ENCODE measurements at places on chromosomes 6 and 20. TPM values are rescaled to one million over a fixed set of nuclear protein-coding genes. Genes with fewer than 3 reads are reported as not detected.

The TP53TG5 gene
- not detected for total RNA-seq

The GPX5 gene
- total RNA-seq: not detected

The SESN1 gene
- 47.9 TPM for total RNA-seq

The PAK1IP1 gene
- total RNA-seq: 7.3 TPM

The UFL1 gene
- 24.3 TPM for total RNA-seq

The RNF144B gene
- 57.4 TPM for total RNA-seq

The ZNF165 gene
- 1.4 TPM for total RNA-seq

The MCCD1 gene
- not detected for total RNA-seq
